ENCODE measurements at places on chromosomes 16 and 17.
A peak's percentile ranks its signal among the peaks of the same experiment; 100 is the strongest.

GRCh38 chr17:44121997-44122815 lies 1.2 kb downstream of the HDAC5 start:
- DNase-seq, result no peak

DNA sequence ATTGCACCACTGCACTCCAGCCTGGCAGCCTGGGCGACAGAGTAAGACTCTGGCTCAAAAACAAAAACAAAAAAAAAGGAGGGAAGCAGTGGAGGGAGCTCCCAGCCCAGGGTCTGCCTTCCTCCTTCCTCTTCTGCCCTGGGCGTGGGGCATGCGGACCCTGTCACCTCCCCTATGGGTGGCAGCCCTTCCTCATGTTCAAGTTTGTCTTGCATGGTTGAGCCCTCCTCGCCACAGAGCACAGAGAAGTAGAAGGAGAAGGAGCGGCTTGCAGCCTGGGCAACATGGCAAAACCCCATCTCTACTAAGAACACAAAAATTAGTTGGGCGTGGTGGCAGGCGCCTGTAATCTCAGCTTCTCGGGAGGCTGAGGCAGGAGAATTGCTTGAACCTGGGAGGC lies 21.4 kb upstream of the TIMP2 start:
- no peak for DNase-seq

- no peak for DNase-seq
Measured at GRCh38 chr17:79420318-79421243, 190.3 kb downstream of the RBFOX3 start.

- no peak for DNase-seq
Measured at GRCh38 chr16:14307527-14308367, 236.6 kb downstream of the MRTFB start.

DNA sequence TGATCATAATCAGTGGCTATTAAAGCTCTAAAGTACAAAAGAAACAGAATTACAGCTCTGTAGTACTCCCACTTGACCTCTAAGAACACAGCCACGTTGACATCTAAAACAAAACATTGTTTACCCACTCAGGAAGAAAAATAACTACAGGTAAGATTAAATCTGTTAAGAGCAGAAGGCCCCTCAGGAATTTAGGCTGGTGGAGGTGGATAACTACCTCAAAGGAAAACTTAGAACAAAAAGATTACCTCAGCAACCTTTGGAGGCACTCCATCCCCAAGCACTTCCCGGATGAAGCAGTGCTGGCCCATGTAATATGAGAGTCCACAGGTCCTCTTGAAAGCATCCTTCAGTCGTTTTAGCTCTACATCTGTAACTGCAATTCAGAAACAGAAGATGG lies 46.7 kb downstream of the USP32 start:
- no peak for DNase-seq

GRCh38 chr17:55533608-55534007 lies 22.4 kb upstream of the SMIM36 start:
- DNase-seq, result no peak

- no peak for DNase-seq
Measured at GRCh38 chr17:40864661-40865390, 2.2 kb downstream of the KRT12 start.

GRCh38 chr17:33390479-33391176 lies 97.5 kb upstream of the ASIC2 start:
- DNase-seq, result no peak

- DNase-seq, result no peak
Measured at GRCh38 chr17:29143894-29144293, 36.3 kb downstream of the MYO18A start.

DNA sequence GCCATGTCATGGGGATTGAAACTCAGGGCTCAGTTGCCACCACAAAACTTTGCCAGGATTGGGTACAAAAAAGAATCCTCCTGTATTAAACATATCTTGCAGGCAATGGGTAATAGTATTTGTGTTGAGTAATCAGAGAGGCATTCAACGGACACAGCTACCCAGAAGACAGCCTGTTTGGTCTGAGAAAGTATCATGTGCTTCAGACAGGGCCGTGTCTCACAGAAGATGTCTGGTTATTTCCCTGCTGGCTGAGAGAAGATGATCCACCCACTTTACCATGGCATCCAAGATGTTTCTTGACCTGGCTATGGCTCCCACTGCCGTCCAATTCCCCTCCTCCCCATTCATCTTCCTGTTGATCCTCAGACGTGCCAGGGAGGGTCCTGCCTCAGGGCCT lies 304.3 kb upstream of the XYLT1 start:
- DNase-seq, result no peak

- no peak for DNase-seq
Measured at GRCh38 chr16:66326991-66327513, 39.4 kb upstream of the CDH5 start.

DNA sequence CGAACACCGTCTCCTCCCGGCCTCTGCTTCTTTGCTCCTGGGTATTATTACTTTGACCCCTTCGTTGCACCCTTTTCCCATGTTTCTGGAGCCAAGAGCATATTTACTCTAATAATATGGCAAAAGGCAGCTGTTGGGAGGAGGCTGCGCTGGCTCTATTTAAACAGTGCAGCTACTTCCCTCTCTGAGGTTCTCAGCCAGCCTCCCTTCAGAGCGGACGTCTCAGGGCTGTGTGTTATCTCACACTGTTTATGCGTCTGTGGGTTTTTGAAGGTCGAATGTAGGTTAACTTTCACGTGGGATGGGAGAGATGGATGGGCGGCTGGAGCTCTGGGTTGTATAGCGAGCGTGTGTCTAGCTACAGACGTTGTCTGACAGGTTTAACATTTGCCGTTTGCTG lies 45.3 kb downstream of the COX4I1 start:
- no peak for DNase-seq

- DNase-seq, result peak; percentile 59
Measured at GRCh38 chr16:3020604-3021448, 658 bp downstream of the TNFRSF12A start.

DNA sequence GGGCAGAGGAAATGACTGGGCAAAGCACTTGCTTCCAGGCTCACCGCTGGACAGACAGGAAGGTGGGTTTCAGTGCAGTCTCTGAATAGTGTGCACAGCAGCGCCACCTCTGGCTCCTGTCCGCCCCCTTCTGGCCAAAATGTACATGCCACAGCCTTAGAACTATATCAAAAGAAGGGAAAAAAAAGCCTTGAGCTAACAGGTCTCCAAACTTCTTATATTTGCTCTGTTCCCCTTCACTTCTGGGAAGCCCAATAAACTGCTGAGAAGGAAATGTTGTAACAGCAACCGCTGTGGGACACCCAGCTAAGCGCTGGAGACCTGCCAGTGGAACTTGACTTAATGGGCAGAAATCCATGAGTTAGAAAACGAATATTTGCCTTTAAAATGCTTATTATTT lies 17.5 kb downstream of the COG7 start:
- no peak for DNase-seq

- no peak for DNase-seq
Measured at GRCh38 chr17:38441429-38442061, 13.3 kb downstream of the ARHGAP23 start.

DNA sequence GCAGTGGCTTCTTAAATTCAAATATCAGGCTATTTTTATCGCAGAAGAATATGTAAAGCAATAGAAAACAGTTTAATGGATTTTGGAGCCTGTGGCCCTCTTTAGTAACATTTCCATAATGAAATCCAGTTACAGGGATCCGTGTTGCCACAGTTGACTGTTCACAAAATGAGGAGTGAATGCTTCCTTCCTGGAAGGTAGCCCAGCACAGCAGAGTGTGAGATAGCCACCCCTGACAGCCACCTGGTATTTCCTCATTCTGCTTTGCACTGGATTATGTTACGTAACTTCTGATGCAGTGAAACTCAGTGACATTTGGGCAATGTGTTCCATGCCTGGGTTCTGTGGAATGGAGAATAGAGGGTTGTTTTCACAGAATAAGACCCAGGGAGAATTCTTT lies 517.2 kb downstream of the RBFOX1 start:
- no peak for DNase-seq

DNA sequence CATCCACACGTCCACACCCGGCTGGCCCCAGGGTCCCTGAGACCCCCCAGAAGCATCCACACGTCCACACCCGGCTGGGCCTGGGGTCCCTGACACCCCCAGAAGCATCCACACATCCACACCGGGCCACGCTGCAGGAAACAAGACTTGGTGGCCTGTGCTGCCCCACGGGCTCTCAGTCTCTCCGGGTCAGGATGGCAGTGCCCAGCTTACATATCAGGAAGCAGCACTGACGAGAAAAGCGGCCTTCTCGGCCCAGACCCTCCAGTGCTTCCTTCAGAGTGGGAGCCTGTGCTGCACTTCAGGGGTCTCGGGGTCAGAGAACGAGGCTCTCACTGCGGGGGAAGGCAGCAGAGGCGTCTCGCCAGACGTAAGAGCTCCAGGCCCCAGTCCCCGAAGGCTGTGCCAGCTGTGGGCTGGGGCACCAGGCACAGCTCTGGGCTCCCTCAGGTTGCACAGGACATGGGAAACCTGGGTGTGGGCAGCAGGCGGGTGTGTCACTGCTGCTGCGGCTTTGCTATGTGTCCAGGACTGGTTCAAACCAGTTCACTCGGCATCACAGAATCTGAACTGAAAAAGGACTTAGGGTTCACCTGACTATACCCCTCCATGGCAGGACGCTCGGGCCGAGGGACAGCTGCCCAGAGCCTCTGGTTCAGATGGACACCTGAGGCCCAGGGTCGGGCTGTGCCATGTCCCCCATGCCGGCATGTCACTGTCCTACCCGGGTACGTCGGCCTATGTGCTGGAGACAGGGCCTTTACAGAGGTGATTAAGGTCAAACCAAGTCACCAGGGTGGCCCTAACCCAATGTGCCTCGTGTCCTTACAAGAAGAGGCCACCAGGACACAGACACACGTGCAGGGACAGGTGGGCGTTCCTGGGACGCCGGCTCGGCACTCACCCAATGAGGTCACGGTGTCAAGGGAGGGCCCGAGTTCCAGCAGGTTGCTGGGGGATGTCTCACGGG lies 40.2 kb upstream of the CHMP6 start:
- DNase-seq, result no peak

GRCh38 chr17:75116737-75117136 lies 7.0 kb downstream of the ARMC7 start:
- no peak for DNase-seq

- DNase-seq, result no peak
Measured at GRCh38 chr17:15999974-16000827, 577 bp downstream of the TTC19 start.

GRCh38 chr17:7720125-7720524 lies 2.6 kb downstream of the DNAH2 start:
- no peak for DNase-seq

DNA sequence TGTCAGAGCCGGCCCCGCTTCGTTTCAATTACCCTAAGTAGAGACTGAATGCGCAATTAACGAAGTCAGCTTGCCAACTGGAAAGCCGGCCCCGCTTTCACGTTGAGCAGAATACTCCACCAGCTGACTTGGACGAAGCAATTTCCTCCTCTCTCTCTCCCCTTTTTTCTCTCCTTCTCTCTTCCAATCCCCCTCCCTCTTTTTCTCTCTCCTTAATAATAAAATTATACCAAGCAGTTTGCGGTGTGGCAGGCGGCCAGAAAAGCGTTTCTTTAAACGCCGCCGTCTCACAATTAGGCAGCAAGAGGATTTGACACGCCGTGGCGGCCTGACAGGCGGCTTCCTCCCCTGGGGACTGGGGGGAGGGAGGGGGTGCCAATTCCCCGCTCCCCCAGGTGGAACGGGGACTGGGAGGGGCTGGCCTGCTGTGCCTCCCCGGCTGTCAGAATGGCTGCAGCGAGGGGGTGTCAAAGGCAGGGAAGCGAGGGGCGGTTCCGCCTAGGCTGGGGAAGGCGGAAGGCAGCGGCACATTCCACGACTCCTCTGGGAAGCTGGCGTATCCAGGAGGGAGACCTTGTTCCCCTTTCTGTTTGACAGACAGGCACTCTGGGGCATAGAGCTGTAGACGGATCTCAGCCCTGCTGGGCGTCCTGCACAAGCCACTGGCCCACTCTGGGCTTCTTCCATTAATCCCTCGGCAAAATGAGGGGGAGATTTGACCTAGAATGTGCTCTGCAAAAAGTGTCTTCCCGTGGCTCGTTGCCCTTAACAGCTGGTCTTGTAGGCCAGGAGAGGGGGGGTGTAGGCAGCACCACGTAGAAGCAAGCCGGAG lies 52.7 kb downstream of the SREBF1 start:
- no peak for DNase-seq

- no peak for DNase-seq
Measured at GRCh38 chr16:62194828-62195227, 158.6 kb upstream of the CDH8 start.

DNA sequence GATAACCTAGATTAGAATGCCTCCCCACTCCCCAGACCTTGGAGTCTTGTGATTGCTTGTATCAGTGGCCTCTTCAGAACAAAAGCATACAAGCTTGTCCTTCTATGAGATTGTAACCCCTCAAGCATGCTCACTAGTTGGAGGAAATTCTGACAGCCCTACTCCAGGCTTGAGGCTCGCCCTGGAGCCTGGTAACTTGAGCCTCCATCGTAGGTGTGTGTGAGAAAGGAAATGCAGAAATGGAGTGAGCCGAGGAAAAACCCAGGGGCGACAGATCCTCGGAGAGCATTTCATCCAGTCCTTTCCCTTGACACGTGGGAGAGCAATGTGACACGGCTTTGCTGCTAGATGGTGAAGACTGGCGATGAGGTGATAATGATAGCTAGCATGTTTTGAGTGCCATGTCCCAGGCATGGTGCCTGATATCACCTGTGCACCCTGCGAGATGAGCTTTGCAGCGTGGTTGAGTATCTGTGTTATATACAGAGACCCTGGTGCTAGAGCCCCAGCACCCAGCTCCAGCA lies 31.2 kb downstream of the GNAO1 start:
- no peak for DNase-seq

DNA sequence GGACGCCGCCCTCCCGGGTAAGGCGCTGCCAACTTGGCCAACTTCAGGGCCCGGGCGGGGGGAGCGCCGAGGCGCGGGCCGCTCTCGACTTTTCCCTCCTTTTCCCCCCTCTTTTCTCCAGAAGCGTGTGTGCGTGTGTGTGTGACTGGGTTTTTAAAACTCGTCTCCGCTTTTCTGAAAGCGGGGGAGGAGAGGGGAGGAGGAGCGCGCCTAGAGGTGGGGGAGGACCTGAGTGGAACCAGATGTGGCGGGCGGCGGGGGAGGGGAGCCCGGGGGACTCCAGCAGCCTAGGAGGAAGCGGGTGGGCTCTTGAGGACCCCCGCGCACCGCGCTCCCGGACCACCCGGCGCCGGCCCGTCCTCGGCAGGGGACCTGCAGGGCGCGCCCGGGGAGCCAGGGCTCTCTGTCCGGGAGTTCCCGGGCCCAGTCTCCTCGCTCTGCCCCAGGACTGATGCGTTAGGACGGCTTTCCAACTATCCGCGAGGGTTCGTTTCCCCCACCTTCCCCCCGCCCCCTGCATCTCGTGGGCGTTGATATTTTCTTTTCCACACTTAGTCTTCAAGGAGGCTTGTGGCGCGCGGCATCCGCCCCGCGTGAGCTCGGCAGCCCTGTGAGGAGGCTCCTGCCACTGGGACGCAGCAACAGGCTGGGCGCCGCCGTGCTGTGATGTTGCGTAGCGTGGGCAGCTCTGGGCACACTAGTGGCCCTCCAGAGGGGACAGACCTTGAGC lies 599 bp downstream of the MRC2 start:
- no peak for DNase-seq

DNA sequence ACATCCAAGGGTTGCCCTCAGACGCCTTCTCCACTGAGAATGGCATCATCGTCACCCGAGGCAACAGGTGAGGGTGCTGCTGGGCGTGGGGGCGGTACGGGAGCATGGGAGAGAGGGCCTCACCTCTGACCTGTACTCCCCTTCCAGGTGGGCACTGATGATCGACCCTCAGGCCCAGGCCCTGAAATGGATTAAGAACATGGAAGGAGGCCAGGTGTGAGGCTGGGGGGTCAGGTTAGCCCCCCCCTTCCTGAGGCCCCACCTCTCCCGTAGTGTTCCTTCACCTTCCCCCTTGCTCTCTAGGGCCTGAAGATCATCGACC lies 16.4 kb upstream of the KDM6B start:
- no peak for DNase-seq

GRCh38 chr16:56073508-56073907 lies 117.8 kb upstream of the GNAO1 start:
- DNase-seq, result no peak
